ENCODE measurements at places on chromosomes 4 and X. TPM values are rescaled to one million over a fixed set of nuclear protein-coding genes. Genes with fewer than 3 reads are reported as not detected.
A peak's percentile ranks its signal among the peaks of the same experiment; 100 is the strongest.

DNA sequence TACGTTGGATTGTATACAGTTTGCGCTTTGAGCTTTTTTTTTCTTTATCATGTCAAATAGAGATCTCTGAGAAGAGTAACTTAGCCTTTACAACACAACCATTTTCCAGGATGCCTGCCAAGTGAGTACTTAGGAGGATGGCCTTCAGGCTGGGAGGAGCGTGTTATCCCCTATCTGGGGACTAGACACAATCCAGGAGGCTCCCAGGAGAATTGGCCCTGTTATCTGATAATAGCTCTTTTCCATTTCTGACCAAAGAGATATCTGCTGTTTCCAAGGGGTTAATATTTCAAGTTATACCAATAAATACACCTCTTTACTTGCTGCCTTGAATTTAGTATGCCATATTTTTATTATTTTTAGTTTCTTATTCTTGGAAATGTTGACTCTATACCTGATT lies 169.5 kb upstream of the SMARCAD1 start:
- DNase-seq, result no peak

GRCh38 chrX:72051589-72051988 lies 80.1 kb downstream of the RTL5 start:
- no peak for DNase-seq

DNA sequence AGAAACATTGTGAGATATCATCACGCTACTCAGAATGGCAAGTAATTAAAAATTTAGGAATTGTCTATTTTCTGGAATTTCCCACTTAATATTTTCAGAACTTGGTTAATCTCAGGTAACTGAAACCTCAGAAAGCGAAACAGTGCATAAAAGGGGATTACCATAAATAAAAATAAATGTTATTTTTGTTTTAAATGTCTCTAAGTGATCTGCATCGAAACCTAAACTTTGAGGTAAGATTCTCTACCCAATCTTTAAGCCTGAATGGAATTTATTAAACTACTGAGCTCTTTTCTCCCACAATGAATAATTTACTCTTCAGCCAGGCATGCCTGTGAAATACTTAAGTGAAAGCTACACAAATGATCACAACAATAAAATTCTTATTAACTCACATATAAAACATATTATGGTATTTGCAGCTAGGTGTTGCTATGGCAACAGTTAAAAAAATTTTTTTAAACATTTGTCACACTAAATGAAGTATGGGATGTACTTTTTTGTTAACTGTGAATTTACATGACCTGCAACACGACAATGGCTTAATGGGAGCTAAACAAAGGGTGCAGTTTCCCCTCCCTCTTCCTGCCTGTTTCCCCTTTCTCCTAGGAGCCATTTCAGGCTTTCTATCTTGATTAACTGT lies 220.2 kb upstream of the PRPS2 start:
- no peak for DNase-seq

DNA sequence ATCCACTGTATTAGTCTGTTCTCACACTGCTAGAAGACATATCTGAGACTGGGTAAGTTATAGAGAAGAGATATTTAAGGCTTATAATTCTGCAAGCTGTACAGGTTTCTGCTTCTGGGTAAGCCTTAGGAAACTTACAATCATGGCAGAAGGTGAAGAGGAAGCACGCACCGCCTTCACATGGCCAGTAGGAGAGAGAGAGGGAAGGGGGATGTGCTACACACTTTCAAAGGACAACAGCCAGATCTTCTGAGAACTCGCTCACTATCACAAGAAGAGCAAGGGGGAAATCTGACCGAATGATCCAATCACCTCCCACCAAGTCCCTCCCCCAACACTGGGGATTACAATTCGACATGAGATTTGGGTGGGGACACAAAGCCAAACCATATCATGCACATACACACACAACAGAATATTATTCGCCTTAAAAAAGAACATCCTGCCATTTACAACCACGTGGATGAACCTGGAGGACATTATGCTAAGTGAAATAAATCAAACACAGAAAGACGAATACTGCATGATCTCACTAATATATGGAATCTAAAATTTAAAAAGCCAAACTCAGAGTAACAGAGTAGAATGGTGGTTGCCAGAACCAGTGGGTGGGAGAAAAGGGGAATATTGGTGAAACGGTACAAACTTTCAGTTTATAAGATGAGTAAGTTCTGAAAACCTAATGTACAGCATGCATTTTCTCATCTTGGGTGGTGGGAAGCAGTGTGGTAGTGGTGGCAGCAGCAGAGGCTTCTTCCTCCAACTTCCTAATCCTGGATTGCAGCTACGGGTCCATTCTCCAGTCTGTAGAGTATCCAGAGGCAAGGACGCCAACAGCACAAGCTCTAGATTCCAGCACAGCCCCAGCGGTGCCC lies 12.8 kb downstream of the FRYL start:
- DNase-seq, result no peak

- no peak for DNase-seq
These were observed 22.1 kb downstream of the CPEB2 start for GRCh38 chr4:15024386-15024785.

DNA sequence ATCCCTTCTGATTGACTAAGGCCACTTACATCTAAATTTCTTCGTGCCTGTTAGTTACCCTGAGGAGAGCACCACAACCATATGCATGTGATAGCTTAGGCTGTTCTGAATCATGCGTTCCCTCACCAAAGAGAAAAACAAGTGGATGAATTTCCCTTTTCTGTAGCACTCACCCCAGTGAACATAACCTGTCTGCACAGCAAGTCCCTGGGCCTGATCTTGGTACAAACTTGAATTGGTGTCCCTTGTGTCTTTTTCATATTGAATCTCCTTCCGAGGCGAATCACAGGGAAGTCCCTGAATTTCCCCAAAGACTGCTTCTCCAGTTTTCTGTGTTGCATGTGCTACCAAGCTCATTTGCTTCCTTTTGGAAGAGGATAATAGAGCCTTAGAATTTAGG lies 100.4 kb downstream of the KLHL8 start:
- DNase-seq, result no peak

DNA sequence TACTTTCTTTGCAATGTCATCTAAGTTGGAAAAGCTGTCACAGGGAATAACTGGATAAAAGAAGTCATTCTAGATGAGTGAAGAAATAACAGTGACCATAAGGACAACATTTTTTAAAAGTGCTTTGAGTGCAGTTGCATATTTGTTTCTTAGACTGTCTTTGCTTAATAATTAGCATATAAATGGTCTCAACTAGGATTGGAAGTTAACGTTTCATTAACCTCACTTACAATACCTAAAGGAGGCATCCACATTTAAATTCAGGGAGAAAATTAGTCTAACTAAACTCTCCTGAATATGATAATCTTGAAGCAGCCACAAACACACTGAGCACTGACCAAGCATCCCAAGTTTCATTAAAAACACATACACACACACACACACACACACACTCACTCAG lies 780.7 kb downstream of the PCDH18 start:
- DNase-seq, result no peak

DNA sequence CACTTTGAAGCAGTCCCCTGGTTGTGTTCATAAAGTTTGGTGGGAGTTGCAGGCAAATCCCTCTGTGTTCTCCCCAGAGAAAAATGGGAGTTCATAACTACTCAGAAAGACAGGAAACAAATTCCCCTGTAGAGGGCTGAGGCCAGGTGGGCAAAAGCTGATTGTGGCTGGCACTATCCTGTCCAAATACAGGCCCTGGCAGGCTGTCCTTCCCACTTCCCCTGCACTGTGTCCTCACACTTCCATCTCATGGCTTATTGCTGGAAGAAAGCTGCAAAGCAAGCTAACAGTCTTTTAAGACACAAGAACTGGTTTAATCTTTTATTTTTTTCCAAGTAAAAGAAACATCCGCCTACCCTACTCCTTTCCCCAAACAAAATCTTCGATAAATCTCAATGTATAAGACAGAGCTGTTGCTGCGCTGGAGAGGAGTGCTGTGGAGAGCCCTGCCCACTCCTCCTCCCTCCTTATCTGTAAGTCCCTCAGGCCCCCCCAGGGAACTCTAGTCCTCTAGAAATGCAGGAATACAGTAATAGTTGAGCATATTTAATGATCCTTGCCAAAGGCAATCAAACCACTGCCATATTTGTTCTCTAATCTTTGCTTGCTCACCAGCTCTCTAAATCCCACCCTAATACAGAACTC lies 14.0 kb downstream of the TAPT1 start:
- no peak for DNase-seq

DNA sequence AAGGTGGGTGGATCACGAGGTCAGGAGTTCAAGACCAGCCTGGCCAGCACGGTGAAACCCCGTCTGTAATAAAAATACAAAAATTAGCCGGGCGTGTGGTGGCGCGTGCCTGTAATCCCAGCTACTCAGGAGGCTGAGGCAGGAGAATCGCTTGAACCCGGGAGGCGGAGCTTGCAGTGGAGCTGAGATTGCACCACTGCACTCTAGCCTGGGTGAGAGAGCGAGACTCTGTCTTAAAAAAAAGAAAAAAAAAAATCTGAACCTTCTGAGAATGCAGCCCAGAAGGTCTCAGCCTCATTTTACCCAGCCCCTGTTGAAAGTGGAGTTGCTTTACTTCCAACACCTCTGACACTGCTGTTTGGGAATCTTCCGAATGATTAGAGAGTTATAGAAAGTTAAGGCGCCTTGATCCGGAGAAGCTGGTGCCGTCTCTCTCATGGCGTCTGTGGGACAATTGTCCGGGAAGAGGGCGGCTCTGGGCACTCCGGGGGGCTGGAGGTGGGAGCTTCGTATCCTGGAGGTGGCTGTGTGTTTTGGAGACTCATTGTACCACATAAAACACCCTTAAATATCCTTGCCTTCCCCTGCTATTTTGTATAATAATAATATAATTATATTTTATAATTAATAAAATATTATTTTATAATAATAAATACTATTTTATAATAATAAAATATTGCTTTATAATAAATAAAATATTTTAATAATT lies 92.7 kb upstream of the PPP2R3B start:
- DNase-seq, result no peak

GRCh38 chr4:176817204-176817603 lies 24.5 kb upstream of the VEGFC start:
- DNase-seq, result no peak

GRCh38 chr4:4603592-4603991 lies 61.7 kb upstream of the STX18 start:
- DNase-seq, result no peak

- no peak for DNase-seq
These were observed 527.9 kb downstream of the SPRY1 start for GRCh38 chr4:123924536-123924935.

DNA sequence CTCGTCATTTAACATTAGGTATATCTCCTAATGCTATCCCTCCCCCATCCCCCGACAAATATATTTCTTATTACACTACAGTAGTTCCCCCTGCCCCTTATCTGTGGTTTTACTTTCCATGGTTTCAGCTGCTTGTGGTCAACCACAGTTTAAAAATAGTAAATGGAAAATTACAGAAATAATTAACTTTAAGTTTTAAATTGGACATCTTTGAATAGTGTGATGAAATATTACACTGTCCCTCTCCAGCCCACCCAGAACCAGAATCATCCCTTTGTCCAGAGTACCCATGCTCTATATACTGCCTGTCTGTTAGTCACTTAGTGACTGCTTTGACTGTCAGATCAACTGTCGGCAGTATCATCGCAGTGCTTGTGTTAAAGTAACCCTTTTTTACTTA lies 47.4 kb upstream of the VEGFC start:
- no peak for DNase-seq

- DNase-seq, result no peak
These were observed 38.2 kb downstream of the NHS start for GRCh38 chrX:17413228-17413627.

GRCh38 chrX:1734806-1735205 lies 119.9 kb downstream of the ASMT start:
- DNase-seq, result no peak

GRCh38 chrX:13463608-13464007 lies 105.8 kb upstream of the EGFL6 start:
- peak; percentile 64 for DNase-seq

DNA sequence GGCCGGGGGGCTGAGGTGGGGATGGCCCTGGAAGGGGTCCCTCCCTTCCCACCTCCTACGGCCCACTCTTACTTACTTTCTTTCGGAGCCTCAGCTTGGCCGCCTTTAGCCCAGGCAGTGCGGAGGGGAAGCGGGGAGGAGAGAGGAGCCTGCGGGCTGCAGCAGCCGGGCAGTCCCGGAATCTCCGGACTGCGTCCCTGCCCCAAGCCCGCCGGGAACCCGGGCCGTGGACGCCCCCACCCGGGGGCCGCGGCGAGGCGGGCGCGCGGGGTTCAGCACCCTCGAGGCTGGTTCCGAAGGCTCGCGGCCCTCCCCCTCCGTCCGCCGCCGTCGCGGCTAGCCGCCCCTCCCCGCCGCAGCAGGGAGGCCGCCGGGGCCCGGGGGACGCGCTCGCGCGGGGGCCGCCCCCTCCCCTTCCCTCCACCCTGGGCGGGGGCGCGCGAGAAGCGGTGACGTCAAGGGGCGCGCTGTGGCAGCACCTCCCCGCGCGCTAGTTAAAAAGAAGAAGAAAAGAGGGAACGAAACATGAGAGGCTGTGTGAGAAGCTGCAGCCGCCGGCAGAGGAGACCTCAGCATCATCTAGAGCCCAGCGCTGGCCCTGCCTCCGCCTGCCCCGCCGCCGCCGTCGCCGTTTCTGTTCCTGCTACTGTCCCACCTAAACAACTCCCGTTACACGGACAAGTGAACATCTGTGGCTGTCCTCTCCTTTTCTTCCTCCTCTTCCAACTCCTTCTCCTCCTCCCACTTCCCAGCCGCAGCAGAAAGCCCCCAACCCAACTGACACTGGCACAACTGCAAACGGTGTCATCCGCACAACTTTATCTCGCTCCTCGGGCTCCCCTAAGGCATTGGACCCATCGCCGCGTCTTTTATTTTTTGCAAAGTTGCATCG lies at the start of gene HHIP:
TSS of gene HHIP (plus strand) at position 526 of the 892 bp plus-strand sequence. CDS start 520 bp downstream, outside the sequence.
- DNase-seq, result no peak

PRR32 gene
- not detected for total RNA-seq

POLA1 gene
- total RNA-seq, result 9.6 TPM

PGAM4 gene
- not detected for total RNA-seq

HOPX gene
- 5.3 TPM for total RNA-seq

DLG3 gene
- total RNA-seq, result 0.64 TPM

All from gastrocnemius medialis (tissue), 4 donors.